ENCODE measurements at places on chromosomes 11 and 22. TPM values are rescaled to one million over a fixed set of nuclear protein-coding genes. Genes with fewer than 3 reads are reported as not detected.

DNA sequence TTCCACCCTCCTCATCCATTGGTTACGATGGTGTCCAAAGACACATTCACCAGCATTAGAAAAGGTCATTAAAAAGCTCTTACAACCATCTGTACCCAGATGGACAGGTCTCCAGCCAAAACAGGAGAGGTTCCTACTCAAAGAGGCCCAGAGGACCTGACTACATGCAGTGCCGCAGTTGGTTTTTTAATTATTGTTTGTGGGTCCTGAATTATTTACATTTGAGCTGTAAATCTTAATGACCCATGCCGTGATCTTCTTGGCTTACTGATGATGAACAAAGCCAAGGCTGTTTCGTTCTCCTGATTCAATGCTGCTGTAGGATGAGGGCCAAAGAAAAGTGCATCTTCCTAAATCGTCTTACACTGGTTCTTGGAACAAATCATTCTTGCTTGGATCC is 83.7 kb downstream of the CADM1 start:
- DNase-seq, result no peak

CRKL gene
- total RNA-seq, result 35.5 TPM

- no peak for DNase-seq
Measured at GRCh38 chr11:61484541-61484940, 24.0 kb upstream of the LRRC10B start.

VPS37C gene
- total RNA-seq, result 3.2 TPM

SPTBN2 gene
- total RNA-seq, result 0.18 TPM

GRCh38 chr11:114209343-114209742 is 86.9 kb upstream of the NNMT start:
- no peak for DNase-seq

- DNase-seq, result peak; percentile 96
Measured at GRCh38 chr11:5364214-5364613, 12.9 kb downstream of the OR51B6 start.

DNA sequence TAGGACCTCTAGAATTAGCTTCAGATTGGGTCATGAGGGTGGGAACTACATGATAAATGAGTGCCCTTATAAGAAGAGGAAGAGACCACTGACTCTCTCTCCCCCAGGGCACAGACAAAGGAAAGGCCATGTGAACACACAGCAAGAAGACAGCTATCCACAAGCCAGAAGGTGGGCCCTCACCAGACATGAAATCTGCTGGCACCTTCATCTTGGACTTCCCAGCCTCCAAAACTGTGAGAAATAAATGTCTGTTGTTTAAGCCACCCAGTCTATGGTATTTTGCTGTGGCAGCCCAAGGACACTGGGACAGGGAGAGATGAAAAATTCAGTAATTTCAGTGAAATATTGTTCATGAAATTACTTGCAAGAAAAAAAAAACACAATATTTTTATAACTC is 5.9 kb downstream of the RBFOX2 start:
- no peak for DNase-seq

- peak; percentile 17 for DNase-seq
Measured at GRCh38 chr11:87301785-87302540, 264.2 kb downstream of the TMEM135 start.

- DNase-seq, result no peak
Measured at GRCh38 chr11:58734681-58735490, 3.1 kb upstream of the GLYAT start.

C2CD2L gene
- total RNA-seq, result 2.2 TPM

SLC15A3 gene
- total RNA-seq, result 1.9 TPM

SAA4 gene
- total RNA-seq, result not detected

APOA5 gene
- total RNA-seq, result not detected

- DNase-seq, result no peak
Measured at GRCh38 chr22:45336971-45337431, 27.3 kb downstream of the FAM118A start.

TMEM191B gene
- total RNA-seq, result 0.28 TPM

DNA sequence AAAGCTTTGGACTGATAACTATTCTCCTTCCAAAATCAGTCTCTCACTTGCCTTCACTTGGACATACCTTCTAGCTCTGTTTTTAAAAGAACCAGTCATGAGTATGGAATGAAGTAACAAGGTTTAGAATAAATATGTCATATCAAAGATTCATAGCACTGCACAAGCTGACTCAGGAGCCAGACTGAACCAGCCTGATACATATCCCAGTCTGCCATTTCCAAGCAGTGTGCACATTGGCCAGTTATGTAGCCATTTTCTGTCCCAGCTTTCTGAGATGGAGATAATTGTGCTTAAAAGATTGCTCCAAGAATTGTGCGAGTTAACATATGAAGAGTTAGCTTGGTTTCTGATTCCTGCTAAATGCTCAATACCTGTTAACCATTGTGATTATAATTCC is 311.3 kb downstream of the C11orf87 start:
- DNase-seq, result peak; percentile 52

- peak; percentile 50 for DNase-seq
Measured at GRCh38 chr22:31611061-31611760, 50.8 kb downstream of the PISD start.

GRCh38 chr11:113497066-113497910 is 22.1 kb upstream of the DRD2 start:
- DNase-seq, result no peak

- peak; percentile 78 for DNase-seq
Measured at GRCh38 chr11:118618991-118619375, 11.6 kb downstream of the PHLDB1 start.

ARFGAP3 gene
- 70.1 TPM for total RNA-seq

INSC gene
- 1.4 TPM for total RNA-seq

OR52R1 gene
- not detected for total RNA-seq

DNA sequence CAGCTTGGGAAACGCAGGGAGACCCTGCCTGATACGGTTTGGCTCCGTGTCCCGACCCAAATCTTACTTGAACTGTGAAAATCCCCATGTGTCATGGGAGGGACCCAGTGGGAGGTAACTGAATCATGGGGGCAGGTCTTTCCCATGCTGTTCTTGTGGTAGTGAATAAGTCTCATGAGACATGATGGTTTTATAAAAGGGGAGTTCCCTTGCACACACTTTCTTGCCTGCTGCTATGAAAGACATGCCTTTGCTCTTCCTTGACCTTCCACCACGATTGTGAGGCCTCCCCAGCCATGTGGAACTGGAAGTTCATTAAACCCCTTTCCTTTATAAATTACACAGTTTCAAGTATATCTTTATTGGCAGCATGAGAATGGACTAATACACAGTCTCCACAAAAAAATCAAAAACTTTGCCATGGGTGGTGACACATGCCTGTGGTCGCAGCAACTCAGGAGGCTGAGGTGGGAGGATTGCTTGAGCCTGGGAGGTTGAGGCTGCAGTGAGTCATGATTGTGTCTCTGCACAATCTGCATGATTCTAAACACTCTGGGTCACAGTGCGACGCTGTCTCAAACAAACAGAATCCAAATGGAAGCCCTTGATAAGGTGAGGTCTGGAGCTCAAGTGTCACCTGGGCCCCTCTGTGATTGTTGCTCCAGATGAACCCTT is 34.9 kb downstream of the SYN3 start:
- no peak for DNase-seq

DNA sequence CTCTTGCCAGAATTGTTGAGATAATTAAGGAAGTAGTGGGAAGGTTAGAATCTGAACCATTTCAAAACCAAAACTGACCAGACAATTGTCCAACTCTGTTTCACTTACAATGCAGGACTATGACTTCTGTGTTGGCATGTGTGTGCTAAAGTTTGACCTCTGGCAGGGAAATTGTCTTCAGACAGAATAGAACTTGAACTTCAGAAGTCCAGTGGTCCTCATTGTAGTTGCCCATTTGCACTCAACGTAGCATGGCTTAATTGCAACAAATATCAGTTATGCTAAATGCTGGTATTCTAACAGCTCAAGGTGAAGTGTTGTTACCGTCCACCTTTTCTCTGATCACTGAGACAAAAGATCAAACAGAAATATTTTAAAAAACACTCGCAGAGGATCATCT is 47.2 kb downstream of the BLID start:
- no peak for DNase-seq

- DNase-seq, result no peak
Measured at GRCh38 chr11:102263379-102264003, 53.8 kb upstream of the BIRC3 start.

PDE2A gene
- not detected for total RNA-seq

- DNase-seq, result no peak
Measured at GRCh38 chr22:24027389-24027975, 16.4 kb downstream of the CABIN1 start.

DNA sequence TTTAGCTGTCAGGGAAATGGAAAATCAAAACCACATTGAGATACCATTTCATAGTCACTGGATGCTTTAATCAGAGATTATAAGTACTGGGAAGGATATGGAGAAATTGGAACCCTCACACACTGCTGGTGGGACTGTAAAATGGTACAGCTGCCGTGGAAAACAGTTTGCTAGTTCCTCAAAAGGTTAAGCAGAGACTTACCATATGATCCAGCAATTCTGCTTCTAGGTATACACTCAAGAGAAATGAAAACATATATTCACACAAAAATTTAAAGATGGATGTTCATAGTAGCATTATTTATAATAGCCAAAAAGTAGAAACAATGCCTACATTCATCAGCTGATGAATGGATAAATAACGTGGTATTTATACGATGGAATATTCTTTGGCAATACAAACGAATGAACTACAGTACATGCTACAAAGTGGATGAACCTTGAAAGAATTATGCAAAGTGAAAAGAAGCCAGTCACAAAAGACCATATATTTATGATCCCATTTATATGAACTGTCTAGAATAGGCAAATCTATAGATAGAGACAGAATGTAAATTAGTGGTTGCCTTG is 23.0 kb downstream of the RNF121 start:
- no peak for DNase-seq

RAG2 gene
- total RNA-seq, result not detected

DNA sequence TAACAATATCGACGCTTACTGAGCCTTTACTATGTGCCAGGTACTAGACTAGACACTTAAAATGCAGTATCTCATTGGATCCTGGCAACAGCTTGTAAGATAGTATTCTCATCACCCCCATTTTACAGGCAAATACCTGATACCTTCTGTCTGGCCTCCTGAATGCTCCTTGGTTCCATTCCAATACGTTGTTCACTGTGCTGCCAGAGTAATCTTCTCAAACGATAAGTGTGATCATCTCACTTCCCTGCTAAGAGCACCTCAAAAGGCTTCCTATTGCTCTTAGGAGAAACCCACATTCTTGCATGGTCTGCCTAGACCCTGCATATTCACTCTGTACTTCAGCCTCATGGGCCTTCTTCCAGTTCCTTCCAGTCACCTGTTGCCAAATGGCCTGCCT is 1.3 kb upstream of the NRIP3 start:
- no peak for DNase-seq

DNA sequence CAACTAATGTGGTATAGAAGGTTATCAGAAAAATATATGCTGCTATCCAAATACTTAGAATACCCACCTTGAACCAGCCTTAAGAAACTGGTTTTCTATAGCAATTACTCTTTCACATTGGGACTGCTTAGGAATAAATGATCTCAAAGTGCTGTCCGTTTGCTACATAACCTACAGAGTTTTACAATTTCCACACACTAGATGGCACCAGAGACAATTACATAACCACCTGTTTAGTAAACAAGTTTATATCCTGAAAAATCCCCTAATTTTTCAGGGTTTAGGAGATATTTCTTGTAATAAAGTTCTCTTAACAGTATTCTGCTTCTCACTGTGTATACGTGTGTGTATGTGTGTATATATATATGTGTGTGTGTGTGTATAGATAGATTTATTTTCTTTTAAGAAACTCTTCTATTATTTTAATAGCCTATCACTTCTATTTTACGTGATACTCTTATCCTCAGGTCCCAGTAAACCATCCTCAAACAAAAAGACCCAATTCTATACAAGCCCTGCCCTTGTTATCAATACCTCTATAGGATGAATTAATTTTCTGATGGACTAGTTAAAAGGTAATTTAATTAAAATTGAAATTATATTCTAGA is 6.7 kb upstream of the OR5I1 start:
- DNase-seq, result peak; percentile 7

STK33 gene
- 2.3 TPM for total RNA-seq

- no peak for DNase-seq
Measured at GRCh38 chr11:107816028-107816427, 42.6 kb downstream of the SLC35F2 start.
